Cardiac fibroblast (primary cell): ENCODE measurements at places on chromosomes 2 and 18.

GRCh38 chr2:241565411-241565810 lies 6.9 kb downstream of the BOK start:
- DNase-seq: no peak

GRCh38 chr2:11196246-11196645 lies 41.0 kb downstream of the SLC66A3 start:
- no peak for DNase-seq

DNA sequence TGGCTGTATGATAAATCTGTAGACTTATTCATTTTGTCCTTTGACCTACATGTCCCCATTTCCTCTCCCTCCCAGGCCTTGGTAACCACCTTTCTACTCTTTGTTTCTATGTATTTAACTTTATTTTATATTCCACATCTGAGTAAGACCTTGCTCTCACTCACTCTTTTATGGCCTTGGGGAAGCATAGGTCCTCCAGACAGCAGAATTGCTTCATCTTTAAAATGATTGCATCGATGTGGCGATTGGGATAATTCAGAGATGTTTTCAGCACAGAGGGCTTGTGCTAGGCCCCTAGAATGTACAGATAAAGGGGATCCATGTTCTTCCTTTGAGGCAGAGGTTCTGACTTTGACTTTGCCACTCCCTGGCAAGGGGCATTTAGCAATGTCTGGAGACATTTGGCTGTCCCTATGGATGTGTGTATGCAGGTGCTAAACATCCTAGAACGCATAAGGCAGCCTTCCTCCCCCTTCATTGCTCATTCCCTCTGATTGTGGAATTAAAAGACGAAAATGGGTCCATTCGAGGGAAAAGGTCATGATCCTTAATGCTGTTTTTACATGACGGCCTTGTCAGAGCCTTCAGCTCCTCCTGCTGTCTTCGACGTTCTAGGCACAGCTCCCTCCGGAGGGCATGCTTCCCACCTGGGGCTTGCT lies 1.2 kb upstream of the GPR39 start:
- peak; percentile 11 for DNase-seq

GRCh38 chr2:117760916-117761315 lies 53.6 kb upstream of the DDX18 start:
- no peak for DNase-seq

DNA sequence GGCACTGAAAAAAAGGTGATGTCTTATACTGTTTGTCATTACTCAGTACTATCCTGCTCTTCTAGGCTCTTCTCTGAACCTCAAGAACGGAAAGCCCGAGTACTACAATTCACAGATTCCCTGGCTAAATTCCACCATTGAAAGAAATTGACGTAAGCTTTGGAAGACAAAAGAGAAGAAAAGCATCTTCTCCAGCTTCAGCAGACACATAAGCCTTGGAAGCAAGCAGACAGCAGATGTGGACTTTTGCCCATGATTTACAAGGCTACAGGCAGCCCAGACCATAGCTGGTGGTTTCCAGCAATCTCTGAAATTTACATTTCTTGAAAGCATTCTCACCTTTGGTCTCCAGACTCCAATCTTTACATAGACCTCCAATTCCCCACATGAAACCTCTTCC lies 289.0 kb downstream of the C1D start:
- DNase-seq: no peak

DNA sequence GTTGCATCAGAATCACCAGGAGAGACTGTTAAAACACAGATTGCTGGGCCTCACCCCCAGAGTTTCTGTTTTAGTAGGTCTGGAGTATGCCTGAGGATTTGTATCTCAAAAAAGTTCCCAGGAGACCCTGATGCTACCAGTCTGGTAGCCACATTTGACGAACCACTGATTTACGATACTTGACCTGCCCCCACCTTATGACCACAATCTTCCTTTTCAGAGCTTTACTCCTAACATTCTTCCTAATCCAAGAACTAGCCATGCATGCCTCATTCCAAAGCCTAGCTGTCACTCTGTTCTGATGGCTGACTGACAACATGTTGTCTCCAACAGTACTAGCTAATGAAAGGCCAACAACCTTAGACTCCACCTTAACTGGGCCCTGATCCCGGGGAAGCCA lies 191.4 kb downstream of the MBD2 start:
- DNase-seq: no peak
